ENCODE measurements at places on chromosomes 4 and X.

- DNase-seq: no peak
Measured at GRCh38 chr4:68183417-68183816, 53.7 kb upstream of the TMPRSS11F start.

DNA sequence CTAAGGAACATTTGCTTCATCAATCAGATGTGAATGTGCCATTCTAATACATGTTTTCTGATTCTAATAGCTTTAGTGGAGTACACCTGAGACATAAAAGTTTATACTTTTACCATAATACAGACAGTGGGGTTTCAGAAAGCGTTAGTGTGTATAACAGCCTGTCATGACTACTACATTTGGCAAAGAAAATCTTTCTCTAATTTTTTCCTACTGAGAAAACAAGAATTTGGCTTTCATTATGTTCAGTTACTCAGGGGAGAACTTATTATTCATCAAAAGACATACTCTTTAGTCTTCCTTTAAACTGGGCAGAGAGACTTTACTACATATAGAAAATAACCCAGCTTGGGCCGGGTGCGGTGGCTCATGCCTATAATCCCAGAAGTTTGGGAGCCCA lies 104.9 kb downstream of the PCDH18 start:
- no peak for DNase-seq

DNA sequence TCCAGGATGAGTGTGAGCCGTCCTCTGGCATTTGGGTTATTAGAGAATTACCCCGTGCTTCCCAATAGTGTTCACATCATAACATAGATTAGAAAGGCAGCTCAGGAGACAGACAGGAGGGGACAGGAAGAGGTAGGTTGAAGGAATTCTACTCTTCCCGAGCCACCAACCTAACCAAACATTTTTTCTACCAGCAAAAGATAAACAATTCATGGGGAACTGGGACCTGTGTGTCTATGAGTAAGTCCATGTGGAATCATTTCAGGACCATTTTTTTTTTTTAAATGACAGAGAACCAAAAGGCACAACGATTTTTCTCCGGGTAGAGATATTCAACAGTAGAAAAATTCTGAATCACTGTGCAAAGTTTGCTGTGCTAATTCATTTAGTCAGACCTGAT lies 174.2 kb upstream of the ETNPPL start:
- no peak for DNase-seq

GRCh38 chr4:128386761-128387599 lies 99.4 kb upstream of the PGRMC2 start:
- peak; percentile 97 for DNase-seq

DNA sequence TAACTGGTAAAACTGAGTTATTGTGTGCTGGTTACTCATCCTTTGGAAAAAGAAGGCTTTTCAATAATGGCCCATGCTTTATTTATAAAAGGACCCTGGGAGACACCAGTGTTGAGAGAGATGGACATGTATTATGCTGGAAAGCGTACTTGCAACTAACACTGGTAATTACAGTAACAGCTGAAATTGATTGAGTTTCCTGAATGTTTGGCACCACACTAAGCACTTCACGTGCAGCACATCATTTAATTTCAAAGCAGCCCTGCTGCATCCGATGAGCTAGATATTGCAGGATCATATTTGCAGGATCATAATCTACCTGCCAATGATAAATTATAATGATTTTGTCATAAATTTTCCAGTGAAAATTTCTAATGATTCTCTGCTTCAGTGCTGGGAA lies 81.5 kb downstream of the QRFPR start:
- DNase-seq: no peak

DNA sequence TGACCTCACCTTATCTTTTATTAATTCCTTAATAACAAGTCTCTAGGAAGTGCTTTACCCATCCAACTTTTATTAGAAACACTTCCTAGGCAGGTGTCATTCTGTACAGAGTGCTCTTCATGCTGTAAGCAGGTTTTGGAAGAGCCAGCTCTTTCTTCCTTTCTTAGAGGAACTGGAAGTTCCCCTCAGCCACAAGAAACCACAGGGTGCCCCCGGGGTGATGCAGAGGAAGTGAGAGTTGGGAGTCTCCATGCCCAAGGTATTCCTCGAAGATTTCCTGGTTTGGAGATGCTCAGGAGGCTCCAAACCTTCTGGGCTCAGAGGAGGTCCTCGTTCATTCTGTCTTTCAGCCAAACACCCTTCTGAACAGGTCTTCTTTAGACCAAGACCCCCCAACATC lies 83.8 kb downstream of the EGF start:
- DNase-seq: no peak

GRCh38 chrX:9781941-9782340 lies 4.3 kb upstream of the SHROOM2 start:
- DNase-seq: no peak

DNA sequence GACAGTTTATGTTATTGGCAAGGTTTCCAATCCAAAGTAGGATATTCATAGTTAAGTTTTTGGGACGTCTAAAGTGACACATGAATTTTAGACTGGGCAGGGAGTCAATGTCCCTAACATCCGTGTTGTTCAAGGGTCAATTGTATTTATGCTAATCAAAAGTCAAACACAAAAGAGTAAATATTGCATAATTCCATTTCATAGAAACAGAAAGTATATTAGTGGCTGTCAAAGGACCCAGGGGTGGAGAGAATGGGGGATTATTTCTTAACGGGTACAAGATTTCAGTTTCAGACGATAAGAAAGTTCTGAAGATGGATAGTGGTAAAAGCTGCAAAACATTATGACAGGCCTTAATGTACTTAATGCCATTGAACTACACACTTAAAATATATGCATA lies 971.8 kb upstream of the AGA start:
- no peak for DNase-seq

DNA sequence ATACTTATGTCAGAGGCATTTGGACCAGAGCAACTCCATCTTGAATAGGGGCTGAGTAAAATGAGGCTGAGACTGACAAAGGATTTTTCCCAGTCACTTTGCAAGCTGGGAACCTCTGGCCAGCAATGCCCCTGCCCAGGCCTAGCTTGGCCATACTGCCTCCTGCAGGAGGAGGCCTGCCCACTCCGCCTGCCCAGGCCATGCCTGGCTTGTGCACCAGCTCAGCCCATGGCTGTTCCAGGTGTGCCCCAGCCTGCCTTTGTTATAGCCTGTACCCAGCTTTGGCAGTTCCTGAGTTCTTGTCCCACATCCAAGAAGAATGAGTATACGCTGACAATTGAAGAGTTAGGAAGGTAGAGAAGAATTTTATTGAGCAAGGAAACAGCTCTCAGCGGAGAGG lies 176.1 kb downstream of the AASDH start:
- no peak for DNase-seq

- no peak for DNase-seq
Measured at GRCh38 chr4:183284965-183285364, 35.1 kb downstream of the CLDN22 start.

DNA sequence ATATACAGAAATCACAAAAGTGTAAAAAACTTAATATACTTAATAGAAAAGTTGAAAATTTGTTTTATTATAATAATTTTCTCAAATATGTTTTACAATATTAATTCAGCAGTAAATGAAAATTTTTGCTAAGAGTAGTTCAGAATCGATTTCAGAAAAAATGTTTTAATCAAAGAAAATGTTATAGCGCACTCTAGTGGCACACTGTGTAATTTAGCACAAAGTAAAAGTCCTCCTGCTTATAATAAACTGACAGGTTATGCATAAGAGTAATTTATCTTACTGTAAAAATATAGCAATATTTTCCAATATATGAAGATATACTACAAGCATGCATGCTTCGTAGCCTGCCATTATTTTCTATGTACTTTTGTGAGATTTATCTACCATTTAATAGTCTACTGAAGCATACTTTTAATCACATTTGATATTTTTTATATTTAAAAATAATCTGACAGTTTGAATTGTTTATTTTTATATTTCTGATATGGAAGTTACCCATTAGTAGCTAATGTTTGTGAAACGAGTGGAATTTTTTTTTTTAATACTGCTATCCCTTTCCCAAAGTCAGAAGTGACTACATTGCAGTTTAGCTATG lies 217.9 kb upstream of the KLHL4 start:
- DNase-seq: no peak

GRCh38 chrX:48852857-48853256 lies 17.4 kb upstream of the PCSK1N start:
- DNase-seq: no peak

- no peak for DNase-seq
Measured at GRCh38 chrX:155028129-155028528, 1.5 kb downstream of the FUNDC2 start.

DNA sequence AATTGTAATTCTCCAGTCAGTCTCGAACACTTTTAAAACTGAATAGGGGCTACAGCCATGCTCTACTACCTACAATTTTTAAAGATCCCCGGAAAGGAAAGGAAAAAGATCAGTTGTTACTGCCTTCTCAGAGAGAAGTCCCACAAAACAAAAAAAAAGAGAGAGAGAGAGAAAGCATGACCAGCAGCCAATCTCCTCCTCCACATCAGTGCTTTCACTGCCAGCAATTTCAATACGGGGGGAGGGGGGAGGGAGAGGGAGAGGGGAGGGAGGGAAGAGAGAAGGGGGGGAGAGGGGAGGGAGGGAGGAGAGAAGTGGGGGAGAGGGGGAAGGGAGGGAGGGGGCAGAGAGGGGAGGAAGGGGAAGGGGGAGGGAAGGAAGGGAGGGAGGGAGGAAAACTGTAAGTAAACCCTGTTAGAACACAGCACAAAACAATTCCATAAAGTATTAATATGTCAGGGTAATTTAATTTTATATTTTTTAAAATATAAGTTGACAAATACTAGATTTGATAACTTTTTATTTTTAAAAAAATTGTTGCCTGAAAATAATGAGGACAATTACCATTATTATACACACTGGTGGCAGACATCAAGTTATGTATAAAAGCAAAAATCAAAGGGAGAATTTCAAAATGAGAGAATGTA lies 108.0 kb downstream of the LRBA start:
- DNase-seq: no peak

DNA sequence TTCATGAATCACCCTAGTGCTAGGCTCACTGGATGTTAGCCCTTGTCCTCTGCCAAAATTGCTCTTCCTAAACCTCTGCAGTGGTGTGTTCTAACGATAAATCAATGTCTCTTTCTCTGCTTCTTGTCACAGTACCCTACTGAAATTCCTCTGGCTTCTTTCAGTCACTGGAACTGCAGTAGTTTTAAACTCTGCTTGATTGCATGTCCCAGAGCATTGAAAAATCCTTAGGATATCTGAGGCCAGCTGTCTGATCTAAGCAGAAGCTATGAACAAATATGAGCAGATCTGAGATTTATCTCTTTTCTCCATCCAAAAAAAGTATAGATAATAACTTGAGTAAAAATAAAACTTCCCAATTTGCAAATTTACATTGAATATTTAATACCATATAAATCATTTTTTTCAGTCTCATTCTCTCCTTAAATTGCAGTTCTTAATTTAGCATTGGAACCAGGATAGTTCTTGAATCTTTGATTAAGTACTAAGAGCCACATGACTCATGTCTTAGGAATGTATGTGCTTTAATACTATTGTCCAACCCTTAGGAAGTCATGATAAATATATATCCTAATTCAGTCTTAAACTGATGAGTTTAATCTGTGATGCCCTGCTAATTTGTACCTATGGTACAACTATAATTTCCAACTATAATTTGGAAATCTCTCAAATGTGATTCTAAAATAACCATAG lies 169.7 kb downstream of the PDHA2 start:
- no peak for DNase-seq

DNA sequence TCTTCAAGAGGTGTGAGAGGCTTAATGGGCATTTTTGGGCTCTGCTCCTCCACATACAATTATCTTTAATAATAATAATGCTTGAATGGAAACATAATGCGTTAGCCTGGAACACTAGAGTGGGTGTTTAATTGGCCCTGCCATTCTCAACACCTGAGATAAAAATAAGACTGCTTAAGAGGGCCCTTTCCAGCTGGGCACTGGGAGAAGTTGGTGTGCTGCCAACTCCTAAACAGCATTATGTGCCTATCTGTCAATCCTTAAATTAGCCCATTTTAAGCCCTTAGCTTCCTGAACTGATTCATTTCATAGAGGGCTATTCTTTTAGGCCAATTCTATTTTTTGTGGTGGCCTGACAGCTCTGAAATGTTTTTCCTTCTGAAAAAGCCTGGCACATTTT lies 211.1 kb upstream of the ZIC3 start:
- no peak for DNase-seq

GRCh38 chr4:186021461-186022167 lies 47.3 kb upstream of the TLR3 start:
- peak; percentile 74 for DNase-seq

DNA sequence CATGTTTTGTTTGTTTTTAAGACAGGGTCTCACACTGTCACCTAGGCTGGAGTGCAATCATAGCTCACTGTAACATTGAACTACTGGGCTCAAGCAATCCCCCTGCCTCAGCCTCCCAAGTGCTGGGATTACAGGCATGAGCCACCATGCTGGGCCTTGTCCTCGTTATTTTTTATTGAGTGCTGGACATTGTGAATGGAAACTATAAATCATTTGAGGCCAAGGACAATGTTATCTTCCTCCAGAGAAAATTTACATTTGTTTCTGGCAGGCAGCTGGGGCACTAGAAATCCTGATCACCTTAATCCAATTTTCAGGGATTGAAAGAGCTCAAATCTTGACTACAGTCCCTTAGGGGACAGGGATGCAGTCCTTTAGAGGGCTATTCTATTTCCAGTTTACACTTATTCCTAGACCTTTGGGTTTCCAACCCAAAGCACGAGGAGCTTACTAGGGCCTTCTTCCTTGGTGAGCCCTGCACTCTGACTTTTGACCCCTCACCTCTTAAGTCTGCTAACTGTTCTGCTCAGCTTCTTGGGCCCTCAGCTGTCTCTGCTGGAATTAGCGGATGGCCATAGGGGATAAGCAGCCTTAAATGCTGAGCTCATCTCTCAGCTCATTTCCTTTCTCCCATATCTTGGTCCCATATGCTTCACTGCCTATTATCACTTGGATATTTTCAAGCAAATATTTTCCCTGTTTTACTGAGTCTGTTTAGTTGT lies 23.0 kb upstream of the PDZD4 start:
- no peak for DNase-seq

- DNase-seq: peak; percentile 59
Measured at GRCh38 chrX:150575419-150575814, 7.0 kb downstream of the MTM1 start.

DNA sequence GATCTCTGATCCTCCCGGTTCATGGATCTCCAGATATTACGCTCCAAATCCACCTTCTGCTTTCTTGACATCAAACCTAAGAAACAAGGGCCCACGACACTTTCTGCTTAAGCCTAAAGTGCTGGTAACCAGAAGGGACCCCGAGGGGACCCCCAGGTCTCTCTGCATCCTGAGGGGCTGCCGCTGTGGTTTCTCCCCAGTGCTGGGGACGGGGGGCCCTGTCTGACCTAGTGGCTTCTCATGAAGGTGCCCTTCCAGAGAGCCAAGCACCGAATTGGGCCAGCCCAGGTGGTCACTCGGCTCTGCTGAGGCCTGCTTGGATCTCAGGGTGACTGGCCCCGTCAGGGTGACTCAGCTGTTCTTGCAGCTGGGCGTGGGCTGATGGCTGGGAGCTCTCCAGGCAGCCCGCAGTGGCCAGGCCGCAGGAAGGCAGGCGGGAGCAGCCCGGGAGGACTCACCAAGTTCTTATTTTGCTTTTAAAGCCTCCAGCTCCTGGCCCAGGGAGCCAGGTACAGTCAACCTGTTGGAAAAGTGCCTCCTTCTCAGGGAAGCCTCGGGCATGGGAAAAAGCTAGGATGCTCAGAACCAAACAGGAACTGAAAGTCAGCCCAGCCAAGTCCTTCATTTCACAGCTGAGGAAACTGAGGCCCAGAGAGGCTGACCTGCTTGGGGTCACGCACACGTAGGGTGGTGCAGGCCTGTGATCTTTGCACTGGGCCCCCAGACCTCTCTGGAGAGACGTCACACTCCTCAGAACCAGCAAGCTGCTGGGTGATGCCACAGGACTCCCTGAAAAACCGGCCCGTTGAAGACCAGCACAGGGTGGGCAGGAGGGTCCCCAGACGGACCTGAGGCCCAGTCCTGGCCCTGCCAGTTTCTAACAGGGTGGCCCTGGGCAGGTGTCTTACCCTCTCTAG lies 16.7 kb downstream of the BLOC1S4 start:
- peak; percentile 88 for DNase-seq

Measured in islet precursor cell (in vitro differentiated cells).